Activated gamma-delta T cell (primary cell): ENCODE measurements at places on chromosomes 16 and 17.
A peak's percentile ranks its signal among the peaks of the same experiment; 100 is the strongest.

DNA sequence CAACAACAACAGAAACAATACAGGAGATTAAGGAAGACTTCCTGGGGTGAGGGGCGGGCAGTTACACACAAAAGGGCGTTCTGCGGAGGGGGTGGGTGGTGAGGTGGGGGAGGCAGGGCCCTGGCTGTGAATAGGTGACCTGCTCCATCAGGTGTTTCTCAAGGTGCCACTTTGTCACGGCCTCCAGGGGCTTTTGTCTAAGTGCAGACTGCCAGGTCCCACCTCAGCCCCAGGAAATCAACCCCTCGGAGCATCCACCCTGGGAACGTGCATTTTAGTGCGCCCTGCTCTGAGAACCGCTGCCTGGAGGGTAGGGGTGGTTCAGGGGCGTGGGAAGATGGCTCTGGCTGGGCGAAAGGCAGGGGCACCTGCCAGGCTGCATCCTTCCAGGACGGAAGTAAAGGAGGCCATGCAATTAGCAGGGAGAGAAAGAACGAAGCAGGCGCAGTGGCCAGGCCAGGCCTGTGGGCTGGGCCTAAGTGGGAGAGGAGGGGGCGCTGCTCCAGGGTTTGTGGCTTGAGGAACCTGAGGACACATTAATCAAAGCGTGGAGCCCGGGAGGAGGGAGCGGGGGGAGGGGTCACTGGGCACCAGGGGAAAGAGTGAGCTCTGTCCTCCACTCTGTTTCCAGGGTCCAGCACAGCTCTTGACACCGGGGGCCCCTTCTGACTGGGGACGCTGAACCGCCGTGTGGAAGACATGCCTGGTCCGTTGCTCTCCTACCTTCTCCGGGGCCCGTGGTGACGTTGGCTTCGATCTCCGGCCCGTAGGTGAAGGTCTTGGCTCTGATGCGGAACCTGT is 49.4 kb upstream of the CDC42EP4 start:
- DNase-seq = no peak

DNA sequence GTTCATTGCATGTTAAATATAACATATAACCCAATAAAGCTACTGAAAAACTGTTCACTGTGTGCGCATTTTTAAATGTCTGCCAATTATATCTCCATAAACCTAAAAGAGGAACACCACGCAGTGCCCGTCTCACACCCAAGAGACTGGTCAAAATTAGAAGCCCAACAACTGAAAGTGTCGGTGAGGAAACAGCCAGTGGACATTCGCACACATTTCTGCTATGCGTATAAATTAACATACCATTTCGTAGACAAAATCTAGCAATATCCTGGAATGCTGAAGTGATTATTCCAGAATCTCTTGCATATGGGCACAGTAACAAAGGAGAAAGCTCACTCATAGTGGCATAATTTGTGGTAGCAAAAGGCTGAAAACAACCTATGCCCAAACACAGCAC is 55.9 kb downstream of the CPPED1 start:
- DNase-seq = no peak

DNA sequence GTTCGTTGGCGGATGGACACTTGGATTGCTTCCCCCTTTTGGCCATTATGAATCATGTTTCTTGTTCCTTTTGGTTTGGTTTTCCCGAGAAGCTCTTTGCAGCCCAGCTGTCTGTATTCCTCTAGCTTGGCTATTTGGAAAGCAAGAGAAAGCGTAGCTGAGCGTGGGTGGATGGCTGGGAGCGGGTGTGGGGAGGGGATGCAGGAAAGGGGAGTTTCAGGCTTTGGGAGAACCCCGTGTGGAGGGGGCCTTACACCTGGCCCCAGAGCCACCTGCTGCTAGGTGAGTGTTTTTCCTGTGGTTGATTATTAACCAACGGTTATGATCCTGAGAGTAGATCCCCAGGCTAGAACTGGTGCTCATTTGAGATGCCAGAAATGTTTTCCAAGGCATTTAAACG is 103.7 kb downstream of the RAP1GAP2 start:
- no peak for DNase-seq

- no peak for DNase-seq
Measured at GRCh38 chr16:27759301-27759871, 209.4 kb downstream of the KATNIP start.

- no peak for DNase-seq
Measured at GRCh38 chr17:72430611-72431432, 310.0 kb downstream of the SOX9 start.

DNA sequence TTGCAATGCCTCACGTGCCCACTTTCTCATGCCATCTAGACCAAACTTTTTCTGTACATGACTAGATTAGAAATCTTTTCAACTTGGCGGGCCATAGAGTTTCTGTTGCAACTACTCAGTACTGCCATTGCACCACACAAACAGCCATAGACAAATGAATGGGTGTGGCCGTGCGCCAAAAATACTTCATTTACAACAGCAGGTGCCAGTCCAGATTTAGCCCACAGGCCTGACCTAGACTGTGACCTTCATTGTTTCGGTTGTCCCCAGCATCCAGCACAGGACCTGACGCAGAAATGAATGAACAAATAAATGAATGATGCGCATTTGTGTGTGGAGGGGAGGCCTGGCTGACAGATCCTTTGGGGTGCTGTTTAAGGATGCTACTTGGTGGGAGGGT is 14.3 kb upstream of the PDK2 start:
- no peak for DNase-seq

- no peak for DNase-seq
Measured at GRCh38 chr17:9116311-9116835, 95.1 kb downstream of the NTN1 start.

DNA sequence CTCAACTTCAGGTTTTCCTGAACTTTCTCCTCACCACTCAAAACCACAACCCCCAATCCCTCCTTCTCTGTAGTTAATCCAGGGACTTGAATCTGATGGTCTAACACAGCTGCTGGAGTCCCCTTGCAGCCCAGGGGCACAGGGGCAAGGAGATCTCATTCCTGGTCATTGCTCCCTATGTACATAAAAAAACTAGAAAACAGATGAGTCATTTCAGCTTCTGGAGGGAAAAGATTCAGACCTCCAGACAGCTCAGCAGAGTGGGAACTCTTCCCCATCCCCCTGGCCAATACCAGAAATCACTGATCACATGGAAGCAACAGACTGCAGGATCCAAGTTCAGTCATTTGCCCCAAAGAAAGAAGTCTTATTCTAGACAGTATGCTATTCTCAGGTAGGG is 62.1 kb downstream of the DYNLRB2 start:
- DNase-seq = no peak

- DNase-seq = no peak
Measured at GRCh38 chr16:48576927-48577326, 33.1 kb downstream of the N4BP1 start.

- no peak for DNase-seq
Measured at GRCh38 chr17:67682196-67682595, 35.5 kb upstream of the NOL11 start.

- DNase-seq = no peak
Measured at GRCh38 chr16:11240636-11241473, 15.1 kb downstream of the SOCS1 start.

GRCh38 chr17:65360961-65361552 is 200.4 kb downstream of the AXIN2 start:
- DNase-seq = no peak

- DNase-seq = no peak
Measured at GRCh38 chr16:21608639-21609328, 9.4 kb downstream of the METTL9 start.

- DNase-seq = no peak
Measured at GRCh38 chr16:2597560-2597902, 59.7 kb downstream of the PDPK1 start.

GRCh38 chr17:2798678-2799077 is 2.4 kb downstream of the RAP1GAP2 start:
- peak; percentile 23 for DNase-seq

DNA sequence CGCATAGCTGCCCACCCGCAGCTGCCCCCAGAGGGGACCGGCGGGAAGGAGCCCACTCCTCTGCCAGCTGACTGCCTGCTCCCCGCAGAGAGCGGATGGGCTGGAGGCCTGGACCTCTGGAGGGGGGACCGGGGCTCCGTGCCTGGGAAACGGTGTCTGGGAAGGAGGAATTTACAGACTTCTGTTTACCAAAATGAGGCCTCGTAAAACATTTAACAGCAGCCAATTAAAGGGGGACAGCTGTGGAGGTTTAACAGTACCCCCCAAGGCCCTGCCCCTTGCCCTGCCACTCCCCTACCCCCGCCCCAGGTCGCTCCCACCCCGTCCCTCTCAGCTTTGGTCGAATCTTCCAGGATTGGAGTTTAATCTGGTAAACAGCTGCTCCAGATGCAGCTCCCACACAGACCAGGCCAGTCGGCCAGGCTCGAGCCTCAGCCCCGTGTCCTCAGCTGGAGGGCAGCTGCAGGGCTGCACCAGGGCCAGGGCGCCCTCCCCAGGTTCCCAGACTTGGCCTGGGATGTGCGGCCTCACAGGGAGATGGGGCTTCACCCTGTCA is 41.1 kb downstream of the BAHCC1 start:
- no peak for DNase-seq

DNA sequence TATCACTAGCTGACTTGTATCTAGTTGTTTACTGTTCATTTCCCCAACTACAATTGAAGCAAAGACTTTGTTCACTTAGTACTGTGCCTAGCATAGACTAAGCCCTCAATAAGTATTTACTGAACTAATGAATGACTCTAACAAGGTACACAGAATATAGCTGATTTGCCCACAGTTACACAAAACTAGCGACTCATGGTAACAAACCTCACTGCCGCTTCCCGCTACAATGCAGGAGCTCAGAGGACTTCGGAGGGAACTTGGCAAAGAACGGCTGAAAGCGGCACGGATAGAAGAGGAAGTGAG is 524 bp downstream of the EFTUD2 start:
- DNase-seq = no peak

DNA sequence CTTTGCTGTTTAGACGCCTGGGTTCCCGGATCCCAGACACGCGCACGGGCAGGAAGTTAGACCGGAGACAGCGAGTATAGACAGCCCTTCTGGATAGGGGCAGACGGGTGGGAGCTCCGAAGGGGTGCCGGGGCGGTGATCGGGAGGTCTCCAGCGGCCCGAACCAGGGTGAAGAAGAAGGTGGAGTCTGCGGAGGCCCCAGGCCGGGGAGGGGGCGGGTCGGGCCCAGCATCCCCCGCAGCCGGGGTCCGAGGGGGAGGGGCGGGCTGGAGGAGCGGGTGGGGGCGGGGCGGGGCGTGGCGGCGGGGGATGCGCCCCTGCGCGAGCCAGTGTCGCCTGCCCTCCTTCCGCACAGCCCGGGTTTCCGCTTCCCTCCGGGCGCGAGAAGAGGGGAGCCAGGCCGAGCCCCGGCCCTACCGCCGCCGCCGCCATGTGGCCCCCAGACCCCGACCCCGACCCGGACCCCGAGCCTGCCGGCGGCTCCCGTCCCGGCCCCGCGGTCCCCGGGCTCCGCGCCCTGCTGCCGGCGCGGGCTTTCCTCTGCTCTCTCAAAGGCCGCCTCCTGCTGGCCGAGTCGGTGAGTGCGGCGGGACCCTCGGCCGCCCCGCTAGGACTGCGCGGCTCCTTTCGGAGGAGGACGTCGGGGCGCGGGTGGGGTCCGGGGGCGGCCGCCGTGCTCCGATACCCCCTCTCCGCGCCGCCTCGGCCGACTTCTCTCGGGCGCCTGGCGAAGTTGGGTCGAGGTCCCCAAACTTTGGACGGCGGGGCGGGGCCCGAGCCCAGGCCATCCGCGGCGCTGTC is at the start of gene CMTM3:
TSS of gene CMTM3 (plus strand) at position 329 of the 801 bp plus-strand sequence. CDS start at position 431, 102 bp downstream.
- DNase-seq = peak; percentile 51

DNA sequence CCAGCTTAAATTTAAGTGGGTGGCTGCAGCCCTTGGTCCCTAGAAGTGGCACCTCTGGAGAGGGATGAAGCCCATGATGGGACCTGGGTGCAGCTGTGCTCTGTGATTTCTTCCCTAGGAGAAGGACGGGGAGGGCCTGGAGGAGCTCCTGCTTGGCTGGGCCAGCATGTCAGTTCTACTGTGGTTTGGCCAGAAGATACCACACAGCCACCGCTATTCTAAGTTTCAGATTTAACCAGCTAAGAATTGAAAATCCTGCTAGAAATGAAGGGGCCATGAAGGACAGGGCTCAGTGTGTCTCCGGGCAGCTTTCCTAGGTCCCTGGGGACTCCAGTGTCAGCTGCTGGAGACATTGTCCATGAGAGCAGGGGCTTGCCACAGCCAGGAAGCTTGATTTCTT is 9.7 kb downstream of the RAP1GAP2 start:
- no peak for DNase-seq
